ENCODE measurements at places on chromosomes 1 and 21.

DNA sequence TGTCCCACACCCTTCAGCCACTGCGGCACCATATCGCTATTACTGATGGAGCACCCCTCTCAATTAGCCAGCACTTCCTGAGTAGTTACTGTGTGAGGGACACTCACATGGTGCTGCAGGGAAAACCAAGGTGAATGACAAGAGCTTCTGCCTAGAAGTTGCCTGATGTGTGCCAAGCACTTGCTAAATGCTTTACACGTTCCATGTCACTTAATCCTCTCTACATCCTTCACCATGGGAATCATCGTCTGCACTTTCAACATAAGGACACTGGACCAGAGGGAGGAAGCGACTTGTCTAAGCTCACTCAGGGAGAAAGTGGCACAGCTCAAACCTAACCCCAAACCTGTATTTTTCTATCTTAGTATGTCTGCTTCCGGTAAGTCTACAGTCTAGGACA, 344.8 kb downstream of the SIPA1L2 start:
- no peak for DNase-seq

- no peak for DNase-seq
Measured at GRCh38 chr1:213385201-213385600, 334.2 kb downstream of the RPS6KC1 start.

GRCh38 chr1:176694713-176695112, 231.7 kb downstream of the PAPPA2 start:
- DNase-seq: no peak

DNA sequence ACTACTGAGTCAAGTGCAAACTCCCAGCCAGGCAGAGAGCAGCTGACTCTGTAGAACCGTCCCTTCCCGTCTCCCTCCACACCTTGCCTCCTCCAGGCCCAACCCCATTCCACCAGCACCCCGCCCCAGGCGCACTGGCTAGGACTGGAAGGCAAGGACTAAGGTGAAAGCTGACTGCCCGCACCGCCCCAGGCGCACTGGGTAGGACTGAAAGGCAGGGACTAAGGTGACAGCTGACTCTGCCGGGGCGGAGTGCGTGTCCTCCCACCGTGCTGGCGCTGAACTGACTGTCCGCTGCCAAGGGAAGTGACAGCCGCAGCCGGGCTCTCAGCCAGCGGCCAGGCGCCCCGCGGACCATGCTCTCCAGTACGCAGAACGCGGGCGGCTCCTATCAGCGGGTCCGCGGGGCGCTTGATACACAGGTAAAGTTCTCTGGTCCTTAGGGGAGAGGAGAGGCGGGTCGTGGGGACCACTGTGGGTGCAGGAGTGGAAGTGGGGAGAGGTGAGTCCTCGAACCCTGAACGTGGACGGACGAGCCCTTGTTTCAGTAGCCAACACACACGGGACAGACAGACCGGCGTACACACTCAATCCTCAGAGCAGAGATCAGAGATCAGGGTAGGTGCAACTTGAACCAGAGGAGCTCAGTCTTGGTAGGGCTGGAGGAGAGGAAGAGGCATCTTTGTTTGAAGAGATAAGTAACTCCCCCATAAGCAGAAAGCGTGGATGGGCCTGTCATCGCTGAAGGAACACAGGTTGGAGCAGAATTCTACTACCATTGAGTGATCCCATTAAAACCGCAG, 58.0 kb downstream of the RBM11 start:
- no peak for DNase-seq

DNA sequence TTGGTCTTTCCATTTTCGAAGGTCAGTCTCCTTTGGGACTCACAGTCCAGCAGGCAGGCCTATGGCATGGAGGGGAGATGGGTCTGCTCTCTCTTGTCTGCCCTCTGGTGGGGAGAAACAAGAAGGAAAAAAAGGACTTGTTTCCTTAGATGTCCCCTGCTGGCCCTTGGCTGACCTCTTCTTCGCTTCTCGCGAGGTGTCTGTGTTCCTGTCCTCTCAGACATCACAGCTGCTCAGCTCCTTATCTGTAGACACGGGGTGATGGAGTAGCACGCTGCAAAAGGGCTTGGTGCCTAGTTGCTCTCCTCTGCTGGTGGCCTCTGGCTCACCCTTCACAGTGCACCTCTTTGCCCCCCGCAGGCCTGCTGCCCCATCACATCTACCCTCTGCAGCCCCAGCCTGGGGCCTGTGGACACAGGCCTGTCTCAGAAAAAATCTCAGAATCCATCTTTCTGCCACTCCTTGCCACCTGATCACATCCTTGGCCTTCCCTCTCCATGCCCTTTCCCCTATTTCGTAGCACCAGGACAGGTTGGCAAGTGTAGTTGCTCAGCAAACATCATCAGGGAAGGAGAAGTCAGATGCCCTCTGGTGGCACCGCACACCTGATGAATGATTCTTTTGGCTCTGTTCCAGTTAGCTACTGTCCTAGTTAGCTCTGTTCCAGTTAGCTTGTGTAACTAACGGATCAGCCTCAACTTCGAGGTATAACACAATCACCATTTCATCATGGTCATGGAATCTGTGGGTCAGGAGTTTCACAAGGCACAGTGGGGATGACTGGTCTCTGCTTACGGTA, 18.7 kb upstream of the AK2 start:
- peak; percentile 24 for DNase-seq

DNA sequence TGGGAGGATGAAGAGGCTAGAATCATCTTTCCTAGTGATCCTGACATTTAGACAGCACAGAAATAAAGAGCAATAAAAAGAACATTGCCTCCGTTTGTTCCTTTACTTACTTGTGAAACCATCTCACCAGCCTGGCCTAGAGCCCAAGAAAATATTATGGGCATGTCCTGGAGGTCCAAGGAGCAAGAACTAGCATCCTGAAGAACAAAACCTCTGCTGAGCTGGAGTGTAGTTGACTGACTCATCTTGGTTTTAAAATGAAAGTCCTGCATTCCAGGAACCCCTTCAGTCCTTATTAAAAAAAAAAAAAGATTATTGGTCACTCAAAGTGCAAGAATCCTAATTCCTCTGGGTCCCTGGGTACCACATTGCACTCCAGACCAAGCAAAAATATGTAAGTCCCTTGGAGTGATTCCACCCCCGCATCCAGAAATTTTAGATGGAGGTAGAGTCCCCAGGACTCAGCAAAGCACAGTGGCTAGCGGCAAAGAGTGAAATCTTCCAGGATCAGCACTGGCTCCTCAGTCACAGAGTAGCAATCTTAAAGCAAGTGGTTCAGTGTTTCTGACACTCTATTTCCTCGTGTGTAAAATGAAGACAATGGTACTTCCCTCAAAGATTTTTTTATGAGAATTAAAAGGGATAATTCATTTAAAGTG, 7.0 kb downstream of the SMCP start:
- DNase-seq: no peak

DNA sequence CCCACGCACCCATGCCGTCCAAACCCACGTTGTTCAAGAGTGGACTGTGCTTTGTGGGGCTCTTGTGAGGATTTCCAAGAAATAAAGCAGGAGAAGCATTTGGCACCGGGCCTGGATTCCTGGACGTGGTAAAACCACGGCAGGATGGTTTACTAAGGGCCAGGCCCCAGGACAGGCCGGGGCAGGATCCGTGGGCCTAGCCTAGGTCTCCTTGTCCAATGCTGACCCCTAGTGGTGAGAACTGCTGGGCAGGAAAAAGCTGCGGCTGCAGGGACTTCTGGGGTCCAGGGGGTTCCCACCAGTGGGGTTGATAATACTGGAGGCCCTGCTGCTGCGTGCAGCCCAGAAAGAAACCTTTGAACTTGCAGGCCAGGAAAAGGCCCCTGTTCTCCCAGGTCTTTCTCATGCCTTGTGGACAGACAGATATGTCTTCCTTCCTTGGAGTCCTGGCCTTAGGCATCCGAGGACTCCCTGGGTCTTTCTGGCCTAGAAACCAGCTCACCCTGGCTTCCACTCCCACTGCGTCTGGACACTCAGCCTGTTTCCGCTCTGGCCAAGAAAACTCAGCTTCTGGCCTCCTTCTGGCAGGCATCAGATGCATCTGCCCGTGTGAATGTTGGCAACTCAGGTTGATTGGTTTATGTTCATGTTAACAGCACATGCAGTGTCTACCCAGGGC, 106.9 kb upstream of the TMEM51 start:
- peak; percentile 11 for DNase-seq
